Body of pancreas (tissue), 4 donors: ENCODE measurements at places on chromosomes 4 and X.

GRCh38 chr4:133208694-133209285, 59.7 kb downstream of the PCDH10 start:
- DNase-seq: no peak

DNA sequence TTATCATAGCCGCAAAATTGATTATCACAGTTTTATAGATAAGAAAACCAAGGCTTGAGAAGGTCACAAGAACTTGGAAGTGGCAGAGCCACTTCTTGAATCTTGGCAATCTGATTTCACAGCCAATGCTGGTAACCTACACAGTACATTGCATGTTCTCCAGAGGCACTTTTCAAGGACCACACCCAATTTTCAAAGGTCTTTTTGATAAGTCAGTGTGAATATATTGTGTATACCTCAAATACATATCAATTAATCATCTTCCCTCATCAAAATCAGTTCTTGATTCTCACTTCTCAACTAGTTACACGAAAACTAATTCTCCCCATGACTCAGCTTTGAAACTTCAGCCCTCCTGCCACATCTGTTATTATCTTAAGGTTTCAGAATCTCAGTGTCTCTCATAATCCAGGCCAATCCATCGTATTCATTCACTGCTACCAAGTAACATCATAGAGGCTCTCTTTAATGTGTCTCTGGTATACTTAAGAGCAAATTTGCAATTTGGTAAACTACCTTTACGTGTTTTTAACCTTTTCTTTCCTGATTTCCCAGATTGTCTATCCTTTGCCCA, 16.8 kb downstream of the CAMK2D start:
- no peak for DNase-seq

GRCh38 chrX:5051831-5052491, 1176.7 kb downstream of the NLGN4X start:
- peak; percentile 38 for DNase-seq

- DNase-seq: no peak
Measured at GRCh38 chr4:10283761-10284160, 167.2 kb upstream of the WDR1 start.

DNA sequence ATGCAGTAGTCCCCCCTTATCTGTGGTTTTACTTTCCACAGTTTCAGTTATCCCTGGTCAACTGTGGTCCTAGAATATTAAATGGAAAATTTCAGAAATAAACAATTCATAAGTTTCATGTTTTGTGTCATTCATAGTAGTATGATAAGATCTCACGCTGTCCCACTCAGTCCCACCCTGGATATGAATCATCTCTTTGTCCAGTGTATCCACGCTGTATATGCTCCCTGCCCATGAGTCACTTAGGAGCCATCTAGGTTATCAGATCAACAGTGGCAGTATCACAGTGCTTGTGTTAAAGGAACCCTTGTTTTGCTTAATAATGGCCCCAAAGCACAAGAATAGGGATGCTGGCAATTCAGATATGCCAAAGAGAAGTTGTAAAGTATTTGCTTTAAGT, 16.2 kb upstream of the SYTL4 start:
- no peak for DNase-seq

GRCh38 chrX:32538554-32538953, 672.8 kb downstream of the DMD start:
- no peak for DNase-seq
